GM03348 (cell line): ENCODE measurements at places on chromosomes 4 and X.

GRCh38 chrX:111445485-111445884 lies 33.5 kb upstream of the DCX start:
- DNase-seq, result peak; percentile 24

DNA sequence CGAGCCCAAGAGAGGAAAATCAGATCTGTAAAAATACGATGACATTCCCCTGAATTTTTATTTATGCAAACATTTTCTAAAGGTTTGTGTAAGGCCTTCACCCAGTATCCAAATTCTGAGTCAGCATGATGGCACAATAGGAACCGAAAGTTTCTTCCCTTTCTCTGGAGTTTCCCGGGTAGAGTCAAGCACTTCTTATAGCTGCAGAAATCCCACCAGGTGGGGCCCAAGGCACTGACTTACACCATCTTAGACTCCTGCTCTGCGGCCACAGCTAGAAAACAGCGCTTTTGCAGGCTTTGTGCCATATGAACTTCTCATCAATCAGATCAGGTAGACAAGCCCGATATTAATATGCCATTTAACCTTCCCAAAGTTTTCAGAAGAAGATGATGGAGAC lies 13.4 kb downstream of the LEF1 start:
- no peak for DNase-seq

DNA sequence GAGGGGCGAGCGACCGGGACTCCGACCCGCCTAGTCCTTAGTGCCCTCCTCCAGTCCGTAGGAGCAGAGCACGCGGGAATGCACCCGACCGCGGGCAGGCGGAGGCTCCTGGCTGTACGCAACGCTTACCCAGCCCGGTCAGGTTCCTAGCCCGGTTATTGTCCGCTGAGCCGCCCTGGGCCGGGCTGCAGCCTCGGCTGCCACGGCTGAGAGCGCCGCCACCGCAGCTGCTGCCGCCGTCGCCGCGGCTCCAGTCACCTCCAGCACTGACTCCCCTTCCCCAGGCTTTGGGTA lies at the start of gene AMER1:
Gene AMER1, minus strand, starts transcription at position 268 of the 294 bp plus-strand sequence. CDS start 12,422 bp downstream, outside the sequence.
- DNase-seq, result no peak

DNA sequence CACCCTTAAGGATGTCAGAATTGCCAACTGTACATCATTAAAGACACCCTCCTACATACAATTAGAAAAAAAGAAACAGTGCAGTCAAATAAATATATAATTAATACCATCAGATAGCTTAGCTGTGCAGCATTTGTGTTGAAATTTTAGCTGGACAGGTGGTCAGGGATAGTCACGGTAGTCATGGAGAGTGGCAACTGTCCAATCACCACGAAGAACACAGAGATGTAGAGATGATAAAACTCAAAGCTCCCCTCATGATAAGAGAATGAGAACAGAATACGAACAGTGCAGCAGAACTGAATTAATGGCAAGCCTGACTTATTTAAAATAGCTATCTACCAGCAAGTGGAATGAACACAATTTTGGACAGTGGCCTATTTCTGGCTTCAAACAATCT lies 27.2 kb downstream of the SLC39A8 start:
- no peak for DNase-seq

- peak; percentile 33 for DNase-seq
Measured at GRCh38 chr4:106497271-106497670, 128.7 kb upstream of the GIMD1 start.
